NCI-H1092 (cell line): ENCODE measurements at places on chromosomes 1 and 21.

DNA sequence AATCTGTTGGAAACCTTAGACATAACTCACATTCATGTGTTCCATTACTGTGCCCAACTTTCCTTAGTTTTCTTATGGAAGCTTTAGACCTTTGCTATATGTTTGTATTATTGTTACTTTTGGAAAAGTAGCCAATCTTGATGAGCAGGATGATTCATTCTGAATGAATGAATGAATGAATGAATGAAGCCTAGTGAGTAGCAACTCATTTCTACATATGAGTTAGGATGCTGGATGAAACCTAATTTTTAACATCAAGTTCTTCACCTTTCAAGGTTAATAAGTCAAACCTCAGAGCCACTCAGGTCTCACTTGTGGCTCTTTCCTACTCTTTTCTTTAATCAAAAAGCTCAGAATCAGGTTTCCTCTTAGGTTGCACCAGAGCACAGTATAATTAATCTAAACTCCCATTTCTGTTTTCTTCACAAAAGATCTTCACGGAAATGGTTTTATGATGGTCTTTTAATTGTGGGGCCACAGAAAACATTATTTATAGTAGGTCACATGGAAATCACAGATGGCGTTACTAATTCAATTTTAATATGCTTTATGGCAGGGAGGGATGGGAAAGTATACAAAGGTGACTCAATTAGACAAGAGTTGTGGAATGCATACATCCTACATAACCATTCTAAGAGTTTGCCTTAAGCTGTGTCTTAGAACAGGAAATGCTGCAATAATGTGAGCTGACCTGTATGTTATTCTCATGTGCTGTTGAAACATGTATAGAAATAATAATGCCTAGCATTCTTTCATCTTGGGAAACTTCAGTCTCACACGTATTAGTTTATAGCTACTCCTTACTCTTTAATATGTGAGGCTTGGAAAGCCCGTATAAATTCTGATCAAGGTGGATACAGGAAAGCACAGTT, 4.5 kb upstream of the DDX59 start:
- no peak for DNase-seq

DNA sequence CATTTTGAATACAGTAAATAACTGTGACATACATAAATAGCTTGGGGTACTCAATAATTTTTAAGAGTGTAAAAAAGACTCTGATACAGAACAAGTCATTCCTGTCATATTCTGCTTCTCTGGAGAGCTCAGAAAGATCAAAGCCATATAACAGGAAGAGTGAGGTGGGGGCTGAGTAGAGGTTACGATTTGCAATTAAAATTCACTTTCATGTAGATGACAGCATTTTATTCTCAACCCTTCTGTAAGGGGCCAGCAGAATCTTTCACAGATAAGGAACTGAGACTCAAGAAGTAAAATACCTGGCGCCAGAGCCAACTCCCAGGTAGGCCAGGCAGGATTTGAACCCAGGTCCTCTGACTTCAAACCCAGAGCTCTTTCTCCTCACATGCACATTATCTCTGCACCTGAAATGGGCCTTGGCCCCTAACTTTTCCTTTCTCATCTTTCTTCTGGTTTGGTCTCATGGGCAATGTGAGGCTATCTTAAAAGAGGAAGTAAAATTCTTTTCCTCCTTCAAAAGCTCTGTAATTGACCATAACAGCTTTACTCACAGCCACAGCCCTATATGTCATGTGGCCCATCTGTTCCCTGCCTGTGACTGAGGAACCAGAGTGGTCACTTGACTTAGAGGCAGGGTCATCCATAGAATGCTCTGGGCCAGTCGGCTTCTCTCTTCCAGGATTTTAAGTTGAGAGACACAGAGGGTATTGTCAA, 80.9 kb upstream of the SYT6 start:
- DNase-seq: no peak

DNA sequence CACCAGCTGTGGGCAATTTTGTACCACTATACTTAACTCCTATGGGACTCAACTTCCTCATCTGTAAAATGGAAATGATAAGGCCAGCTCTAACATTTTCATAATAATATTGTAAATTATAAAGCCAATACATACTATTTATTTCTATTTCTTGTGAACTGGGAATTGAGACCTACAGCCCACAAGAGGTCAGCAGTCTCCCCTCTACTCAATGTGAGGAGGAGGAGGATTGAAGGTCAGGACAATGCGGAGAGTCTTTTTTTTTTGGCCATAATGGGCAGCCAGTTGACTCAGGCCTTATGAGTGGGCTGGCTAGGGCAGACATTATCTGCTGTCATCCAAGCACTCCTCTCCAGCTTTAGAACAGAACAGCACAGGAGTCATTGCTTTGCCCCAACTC, 90.5 kb downstream of the NUF2 start:
- no peak for DNase-seq

DNA sequence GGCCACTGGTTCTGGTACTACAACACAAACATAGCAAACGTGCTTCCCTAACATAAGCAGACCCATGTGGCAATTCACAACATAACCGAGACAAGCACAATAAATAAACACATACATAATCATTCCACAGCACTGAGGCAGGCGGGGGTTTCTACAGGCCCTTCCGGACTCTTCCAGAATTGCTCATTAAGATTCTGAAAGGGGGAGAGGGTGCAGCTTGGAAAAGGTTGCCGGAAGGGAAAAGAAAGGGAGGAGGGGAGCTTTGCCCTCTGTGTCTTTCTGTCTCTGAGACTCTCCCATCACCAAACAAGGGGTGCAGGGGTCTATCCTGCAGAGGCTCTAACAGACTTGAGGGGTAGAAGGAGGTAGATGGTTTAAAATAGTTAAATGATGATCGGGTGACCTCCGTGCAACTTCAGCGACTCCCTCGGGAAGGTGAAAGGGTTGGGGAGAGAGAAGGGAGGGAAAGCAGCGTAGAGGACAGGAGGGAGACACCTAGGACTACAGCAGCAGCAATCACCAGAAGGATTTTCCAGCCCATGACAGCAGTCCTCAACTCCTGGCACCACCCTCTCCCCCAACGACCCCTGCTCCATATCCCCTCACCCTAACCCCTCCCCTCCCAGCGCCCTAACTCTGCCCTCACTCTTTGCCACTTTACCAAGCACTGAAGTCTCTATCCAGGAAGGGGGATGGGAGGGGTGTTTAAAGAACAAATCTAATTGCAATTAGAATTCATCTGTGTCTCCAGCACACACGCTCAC, 365.5 kb upstream of the ESRRG start:
- no peak for DNase-seq

DNA sequence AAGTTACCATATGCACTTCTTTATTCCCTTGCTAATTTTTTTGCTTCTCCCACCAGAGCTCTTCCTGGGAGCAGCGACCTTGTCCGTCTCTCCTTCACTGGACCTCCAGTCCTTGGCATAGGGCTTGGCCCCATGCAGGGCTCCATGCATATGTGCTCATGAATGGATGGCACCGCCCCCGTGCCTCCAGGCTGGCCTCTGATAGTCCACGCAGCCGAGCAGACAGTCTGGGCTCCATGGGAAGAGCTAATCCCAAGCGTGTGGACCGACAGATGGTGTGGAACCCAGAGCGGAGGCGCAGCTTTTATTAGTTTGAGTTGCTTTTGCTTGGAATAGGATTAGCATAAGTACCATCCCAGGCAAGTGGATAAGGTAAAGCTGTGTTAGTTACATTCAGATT, 41.8 kb downstream of the CDCP2 start:
- no peak for DNase-seq

DNA sequence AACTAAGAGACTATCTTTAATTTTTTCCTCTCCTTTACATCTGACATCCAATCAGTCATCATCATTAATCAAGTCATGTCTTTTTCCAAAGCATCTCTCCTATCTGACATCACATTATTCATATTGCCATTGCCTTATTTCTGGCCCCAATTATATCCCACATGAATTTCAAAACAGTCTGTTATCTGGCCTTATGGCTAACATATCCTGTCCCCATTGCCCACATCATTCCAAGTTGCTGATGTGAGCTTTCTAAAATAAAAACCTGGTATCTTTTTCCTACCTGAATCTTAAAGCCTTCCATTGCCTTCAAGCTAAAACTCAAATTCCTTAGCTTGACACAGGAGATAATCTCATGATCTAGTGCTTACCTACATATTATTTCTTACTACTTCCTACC, 283.9 kb downstream of the LRRC40 start:
- DNase-seq: no peak

- DNase-seq: no peak
These were observed 637 bp downstream of the LYPLA2 start for GRCh38 chr1:23791516-23792047.

GRCh38 chr1:162113419-162113818, 43.9 kb downstream of the NOS1AP start:
- DNase-seq: no peak

DNA sequence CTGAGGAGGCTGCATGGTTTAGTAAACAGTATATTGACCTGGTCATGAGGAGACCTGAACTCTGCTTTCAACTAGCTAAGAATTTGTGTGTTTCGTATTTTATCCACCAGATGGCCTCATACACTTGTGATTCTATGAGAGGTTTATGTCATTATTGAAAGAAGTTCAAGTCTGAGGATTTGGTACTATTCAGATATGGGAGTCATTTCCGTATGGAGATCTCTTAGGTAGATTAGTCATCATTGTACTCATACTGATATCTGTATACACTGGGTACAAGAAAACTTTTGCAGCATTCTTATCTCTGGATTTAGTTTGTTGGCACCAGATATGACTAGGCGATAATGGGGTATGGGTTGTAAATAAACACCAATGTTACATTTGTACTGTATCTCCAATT, 26.6 kb downstream of the ATF6 start:
- peak; percentile 39 for DNase-seq

GRCh38 chr21:40049031-40049930, 182.0 kb downstream of the PCP4 start:
- DNase-seq: peak; percentile 17

DNA sequence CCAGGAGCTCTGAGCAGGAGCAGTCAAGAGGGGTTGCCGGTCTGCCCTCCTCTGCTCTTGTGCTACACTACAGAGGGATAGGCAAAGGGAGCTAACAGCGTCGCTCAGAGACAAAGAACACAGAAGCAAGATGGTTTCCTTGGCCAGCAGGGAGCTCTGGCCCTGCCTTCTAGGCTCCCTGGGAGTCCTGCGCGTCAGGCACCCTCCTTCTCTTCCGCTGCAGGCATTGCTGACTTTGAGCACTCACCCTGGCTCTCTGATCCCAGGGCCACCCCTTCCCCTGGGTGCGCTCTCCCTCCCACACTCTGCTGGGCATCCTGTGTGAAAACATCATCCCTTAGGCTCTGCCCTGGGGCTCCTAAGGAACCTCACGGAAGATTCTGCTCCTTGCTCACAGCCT, 489 bp downstream of the TNNI1 start:
- no peak for DNase-seq

DNA sequence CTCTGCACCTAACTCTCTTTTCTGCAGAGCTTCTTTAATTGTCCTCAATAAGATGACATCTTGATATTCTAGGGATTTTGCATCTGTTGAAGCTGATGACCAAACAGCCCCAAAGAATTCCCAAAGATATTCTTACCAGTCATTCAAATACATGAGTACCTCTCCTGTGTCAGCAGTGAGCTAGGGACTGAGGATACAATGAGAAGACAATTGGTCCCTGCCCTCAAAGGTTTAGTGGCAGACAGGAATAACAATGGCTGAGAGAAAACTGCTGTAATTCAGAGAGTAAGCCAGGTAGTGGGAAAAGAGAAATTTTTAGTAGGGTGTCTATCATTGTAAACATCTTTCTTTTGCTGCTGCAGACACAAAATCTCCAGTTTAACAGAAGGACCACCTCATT, 5.9 kb downstream of the MCOLN3 start:
- no peak for DNase-seq

DNA sequence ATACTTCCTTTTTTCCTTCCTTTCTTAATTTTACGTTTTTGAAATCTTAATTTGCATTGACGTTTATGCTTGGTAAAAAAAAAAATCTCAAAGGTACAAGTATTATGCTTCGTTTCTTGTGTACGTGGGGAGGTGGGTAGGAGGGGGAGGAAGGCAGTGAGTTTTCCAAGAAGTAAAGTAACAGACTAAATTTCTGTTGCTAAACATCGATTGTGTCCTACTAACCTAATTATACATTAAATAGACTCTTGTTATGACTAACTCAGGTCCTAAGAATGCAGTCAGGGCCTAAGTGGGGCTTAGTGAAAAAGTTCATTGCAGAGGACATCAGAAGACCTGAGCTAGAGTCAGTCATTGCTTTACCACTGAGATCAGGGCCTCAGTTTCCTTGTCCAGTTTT, 17.5 kb downstream of the NEK7 start:
- DNase-seq: no peak

DNA sequence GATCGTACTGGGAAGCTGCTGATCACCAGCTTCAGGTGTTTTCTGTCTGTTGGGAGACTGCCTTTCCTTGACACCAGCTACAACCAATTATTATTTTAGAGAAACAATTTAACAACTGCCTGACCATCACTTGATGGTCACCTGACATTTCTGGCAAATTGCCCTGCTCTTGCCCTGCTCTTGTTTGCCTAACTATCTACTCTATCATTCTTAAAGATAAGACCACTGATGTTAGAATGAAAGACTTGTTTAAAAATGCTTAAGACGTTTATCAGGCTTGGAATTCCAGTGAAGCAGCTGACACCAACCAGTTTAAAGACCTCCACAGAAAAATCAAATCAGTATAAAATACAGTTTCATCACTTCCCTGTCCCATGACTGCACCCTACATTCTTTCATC, 423.3 kb upstream of the CAMK1G start:
- DNase-seq: no peak

DNA sequence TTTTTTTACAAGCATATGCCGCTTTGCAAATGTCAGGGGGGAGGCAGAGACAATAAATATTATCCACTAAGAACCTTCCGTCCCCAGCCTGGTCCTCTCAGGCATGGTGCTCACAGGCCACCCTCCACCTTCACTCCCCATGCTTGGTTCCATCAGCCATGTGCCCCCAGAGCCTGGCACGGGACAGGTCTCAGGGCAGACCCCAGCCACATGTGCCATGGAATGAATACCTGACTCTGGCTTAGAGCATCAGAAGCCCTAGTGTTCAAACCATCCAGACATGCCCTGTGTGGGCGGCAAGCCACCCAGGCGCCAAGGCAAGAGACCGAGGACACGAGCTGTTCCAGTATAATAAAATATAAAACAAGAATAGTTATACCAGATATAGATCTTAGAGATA, 5.4 kb downstream of the LSS start:
- DNase-seq: no peak

- DNase-seq: no peak
These were observed 15.5 kb upstream of the PRDM16 start for GRCh38 chr1:3053366-3053980.

GRCh38 chr1:27598902-27599528, 4.9 kb downstream of the AHDC1 start:
- no peak for DNase-seq

DNA sequence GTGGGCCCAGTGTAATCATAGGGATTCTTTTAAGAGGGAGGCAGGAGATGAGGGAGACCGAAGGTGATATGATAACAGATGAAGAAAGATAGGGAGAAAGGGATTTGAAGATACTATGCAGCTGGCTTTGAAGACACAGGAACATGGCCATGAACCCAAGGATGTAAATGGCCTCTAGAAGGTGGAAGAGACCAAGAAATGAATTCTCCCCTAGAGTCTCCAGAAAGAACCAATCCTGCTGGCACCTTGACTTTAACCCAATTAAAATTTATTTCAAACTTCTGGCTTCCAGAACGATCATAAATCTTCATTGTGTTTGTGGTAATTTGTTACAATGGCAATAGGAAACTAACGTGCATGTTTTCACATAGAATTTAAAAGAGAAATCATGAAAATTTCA, 95.0 kb upstream of the GORAB start:
- no peak for DNase-seq

- DNase-seq: no peak
These were observed 33.5 kb upstream of the ACTRT2 start for GRCh38 chr1:2987773-2988172.

GRCh38 chr1:183251959-183252450, 65.9 kb downstream of the LAMC2 start:
- DNase-seq: no peak
